ENCODE measurements at places on chromosomes 3 and 15.

DNA sequence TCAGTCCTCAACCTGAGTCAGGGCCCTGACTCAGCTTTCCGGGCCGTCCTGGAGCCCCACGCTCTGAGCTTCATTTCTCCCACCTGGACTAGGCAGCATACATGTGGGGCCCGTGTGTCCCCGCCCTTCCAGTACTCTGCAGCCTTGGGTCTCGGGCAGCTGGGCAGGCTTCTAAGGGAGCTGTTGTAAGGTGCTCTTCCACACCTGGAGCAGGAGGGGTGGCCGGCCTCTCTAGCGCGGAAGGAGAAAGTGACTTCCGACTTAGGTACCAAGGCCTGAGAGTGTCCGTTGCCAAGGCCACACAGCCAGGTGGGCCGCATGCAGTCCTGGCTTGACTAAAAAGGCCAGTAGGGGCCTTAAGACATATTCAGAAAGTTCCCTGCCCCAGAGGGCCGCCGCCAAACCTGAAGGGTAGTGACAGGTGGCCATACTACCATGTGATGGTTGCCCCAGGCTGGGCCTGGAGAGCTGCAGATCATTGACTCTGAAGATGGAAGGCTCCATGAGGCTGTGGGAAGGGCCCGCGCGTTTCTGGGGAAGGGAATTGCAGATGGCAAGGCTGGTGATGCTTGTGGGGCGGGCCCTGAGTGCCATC lies 9.4 kb upstream of the SEMA3B start:
- DNase-seq, result no peak

- no peak for DNase-seq
Observed at GRCh38 chr3:120324190-120324589, 25.0 kb downstream of the LRRC58 start.

DNA sequence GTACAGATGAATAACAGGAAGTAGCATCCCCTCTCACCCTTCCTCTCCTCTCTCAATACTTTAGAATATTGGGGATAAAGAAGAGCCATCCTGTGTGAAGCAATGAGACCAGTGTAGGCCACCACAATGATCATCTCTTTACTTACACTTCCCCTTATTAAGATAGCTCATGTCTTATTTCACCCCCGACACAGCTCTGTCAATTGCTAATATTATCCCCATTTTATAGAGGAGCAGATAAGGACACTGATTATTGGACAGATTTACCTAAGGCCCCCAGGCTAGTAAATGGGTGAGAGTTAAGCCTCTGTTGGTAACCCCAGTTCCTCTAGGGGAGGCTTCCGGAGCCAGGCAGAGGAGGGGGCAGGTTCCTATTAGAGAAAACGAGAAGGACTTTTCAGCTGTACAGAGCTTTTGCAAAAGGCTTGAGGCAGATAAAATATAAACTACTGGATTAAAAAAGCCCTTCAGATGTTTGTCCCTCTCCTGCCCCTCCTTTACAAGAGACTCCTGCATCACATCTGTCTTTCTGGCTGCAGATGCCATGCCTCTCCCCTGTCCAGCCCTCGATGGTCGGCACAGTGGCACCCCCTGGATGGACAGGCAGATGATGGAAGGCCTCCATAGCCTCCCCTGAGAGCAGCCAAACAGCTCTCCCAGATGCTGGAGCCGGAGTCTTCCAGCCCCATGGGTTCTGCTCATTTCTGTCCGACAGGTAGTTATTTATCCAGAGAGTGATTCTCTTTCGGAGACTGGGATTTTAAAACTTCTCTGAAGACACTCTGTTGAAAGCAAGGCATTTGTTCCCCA lies 49.4 kb upstream of the LCTL start:
- no peak for DNase-seq

DNA sequence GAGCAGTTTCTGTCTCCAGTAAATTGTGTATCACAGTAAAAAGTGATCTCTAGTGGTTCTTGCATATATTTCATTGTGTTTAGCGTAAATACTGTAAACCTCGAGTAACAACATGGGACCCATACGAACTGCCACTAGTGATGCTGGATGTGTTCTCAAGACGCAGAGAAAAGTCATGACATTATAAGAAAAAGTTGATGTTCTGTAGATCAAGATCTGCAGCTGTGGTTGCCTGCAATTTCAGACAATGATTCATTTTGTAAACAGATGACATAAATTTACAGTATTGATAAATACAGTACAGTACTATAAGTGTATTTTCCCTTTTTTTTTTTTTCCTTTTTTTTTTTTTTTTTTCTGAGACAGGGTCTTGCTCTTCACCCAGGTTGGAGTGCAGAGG lies 100.1 kb downstream of the DPH6 start:
- no peak for DNase-seq

DNA sequence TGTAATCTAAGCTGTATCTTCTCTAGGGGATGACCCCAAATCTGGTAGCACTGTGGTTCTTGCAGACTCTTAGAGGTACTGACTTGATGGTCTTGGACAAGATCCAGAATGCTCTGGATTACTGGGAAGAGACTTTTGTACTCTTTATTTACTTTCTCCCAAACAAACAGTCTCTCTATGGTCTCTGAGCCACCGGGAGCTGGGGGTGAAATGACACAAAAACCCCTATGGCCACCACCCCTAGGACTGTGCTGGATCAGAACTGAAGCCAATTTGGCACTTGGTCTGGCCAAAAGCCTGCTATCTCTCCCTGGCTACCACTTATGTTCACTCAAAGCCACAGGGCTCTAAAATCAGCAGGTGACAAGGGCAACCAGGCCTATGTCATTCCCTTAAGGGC lies 50.2 kb upstream of the SI start:
- DNase-seq, result no peak

DNA sequence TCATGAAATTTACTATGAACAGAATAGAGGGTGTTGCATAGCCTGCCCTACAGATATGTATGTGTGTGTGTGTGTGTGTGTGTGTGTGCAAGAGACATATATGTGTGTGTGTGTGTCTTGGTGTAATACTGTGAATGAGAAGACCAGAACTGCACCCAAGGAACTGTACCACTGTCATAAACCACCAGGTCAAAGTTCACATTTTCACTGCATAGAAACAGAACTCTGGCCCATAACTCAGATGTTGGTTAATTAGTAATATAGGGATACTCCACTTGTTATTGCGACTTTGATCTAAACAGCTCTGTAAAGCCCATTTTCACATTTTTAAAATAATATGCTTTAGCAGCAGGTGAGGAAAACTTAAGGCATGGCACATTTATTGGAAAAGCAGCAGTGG lies 111.8 kb downstream of the IGF2BP2 start:
- no peak for DNase-seq

- no peak for DNase-seq
Observed at GRCh38 chr15:77266708-77267386, 153.1 kb downstream of the PEAK1 start.

DNA sequence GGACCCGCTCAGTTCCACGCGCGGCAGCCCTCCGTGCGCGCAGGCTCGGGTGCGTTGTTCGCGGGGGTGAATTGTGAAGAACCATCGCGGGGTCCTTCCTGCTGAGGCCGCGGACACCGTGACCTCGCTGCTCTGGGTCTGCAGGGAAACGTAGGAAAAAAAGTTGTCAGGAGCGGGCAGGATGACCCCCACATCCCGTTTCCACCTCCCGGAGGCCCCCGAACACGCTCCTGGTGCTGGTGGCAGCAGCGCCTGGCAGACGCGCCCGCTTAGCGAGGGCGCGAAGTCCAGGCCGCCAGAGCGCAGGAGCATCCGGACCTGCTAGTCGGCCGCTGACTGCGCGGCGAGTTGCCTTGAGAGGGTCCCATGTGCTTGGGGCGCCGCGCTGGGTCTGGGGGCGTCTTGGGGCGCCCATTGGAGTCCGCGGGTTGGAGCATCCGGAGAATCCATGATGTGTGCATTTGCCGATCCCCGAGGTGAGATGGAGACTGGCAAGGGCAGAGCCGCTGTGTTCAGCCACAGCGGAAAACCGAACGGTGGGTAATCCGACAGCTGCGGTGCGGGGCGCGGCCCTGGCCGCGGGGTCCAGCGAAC lies 520 bp downstream of the GREM1 start:
- DNase-seq, result no peak

Data from stimulated activated CD8-positive, alpha-beta memory T cell treated with anti-CD3 and anti-CD28 coated beads, Interleukin-4, amount 100 ng/mL, for 1 hour (primary cell).